ENCODE measurements at places on chromosomes 1 and 21.

DNA sequence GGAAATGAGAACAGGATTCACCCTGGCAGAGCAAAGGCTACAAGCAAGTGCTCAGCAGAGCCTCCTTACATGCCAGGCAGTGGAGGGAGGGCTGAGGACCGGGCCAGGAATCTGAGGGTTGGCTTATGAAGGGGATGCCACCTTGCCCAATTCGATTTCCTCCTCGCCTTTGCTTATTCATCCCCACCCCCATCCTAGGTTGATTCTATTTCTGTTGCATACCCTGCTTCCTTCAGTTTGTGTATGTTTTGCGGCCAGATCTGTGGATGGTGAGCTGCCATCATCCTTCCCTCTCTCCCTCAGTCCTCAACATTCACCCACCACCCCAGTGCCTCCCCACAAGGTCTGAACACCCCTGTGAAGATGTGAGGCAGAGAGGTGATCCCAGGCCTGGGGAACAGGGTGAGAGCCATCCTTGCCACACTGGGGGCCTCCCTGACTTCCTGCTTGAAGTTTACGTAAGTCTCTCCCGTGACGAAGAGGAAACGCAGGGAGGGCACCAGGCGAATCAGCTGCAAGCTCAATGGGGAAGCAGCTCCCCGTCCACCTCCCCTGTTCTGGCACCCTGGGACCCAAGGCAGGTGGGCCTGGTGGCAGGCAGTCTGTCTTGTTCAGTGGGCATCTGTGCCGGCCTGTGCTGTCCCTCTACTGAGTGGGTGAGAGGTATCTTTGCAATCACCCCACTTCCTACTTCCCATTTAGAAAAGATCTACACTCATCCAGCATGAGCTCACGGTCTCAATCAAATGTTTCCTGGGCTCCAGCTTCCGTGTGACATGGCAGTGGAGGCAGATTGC is 50.6 kb upstream of the CNTN2 start:
- H3K4me1 ChIP-seq: no peaks in the 10 kb centered on the region
- no peak overlapping the region for H3K27ac ChIP-seq
- no peak for DNase-seq
- no peak overlapping the region for H3K4me3 ChIP-seq
- H3K36me3 ChIP-seq: peaks cover 13% of the 10 kb centered on the region

DNA sequence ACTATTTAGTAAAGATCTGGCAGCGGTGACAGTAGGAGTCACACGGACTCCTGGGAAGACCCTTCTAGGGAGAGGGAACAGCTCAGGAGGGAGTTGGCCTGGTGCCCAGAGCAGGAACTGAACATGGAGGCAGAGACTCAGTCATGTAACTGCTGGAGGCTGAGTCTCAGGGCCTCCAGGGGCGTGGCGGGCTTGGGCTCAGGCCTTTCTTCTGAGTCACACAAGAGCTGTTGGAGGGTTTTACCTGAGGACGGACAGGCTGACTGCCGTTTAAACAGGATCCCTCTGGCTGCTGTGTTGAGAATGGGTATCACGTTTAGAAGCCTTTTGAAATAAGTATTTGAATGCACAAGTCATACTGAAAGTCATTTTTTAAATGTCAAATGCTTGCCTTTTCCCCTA is 7.2 kb upstream of the ETS2 start:
- no peaks in the 10 kb centered on the region for H3K36me3 ChIP-seq
- H3K4me3 ChIP-seq: no peak overlapping the region
- no peaks in the 10 kb centered on the region for H3K4me1 ChIP-seq
- DNase-seq: no peak
- no peaks in the 10 kb centered on the region for H3K27me3 ChIP-seq
- H3K27ac ChIP-seq: no peak overlapping the region

DNA sequence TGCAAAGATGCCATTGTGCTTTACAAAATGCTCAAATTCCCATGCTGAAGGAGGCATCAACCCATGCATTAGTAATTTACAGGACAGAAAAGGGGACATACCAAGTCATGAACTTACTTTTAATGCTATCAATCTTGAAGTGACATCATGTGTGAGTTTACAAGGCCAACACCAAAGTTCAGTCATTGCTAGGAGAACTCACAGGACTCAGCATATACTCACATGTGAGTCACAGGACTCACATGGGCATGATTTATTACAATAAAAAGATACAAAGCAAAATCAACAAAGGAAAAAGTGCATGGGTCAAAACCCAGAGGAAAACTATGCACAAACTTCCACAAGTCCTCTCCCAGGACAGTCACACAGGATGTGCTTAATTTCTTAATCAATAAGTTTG is 1656.0 kb downstream of the MRPL39 start:
- DNase-seq: no peak
- H3K36me3 ChIP-seq: no peaks in the 10 kb centered on the region
- H3K27ac ChIP-seq: no peak overlapping the region
- H3K27me3 ChIP-seq: no peaks in the 10 kb centered on the region

GRCh38 chr1:220330265-220330664 is 58.0 kb upstream of the RAB3GAP2 start:
- no peaks in the 10 kb centered on the region for H3K4me1 ChIP-seq
- H3K27ac ChIP-seq: no peak overlapping the region
- H3K27me3 ChIP-seq: no peaks in the 10 kb centered on the region
- H3K36me3 ChIP-seq: no peaks in the 10 kb centered on the region
- no peak overlapping the region for H3K4me3 ChIP-seq

GRCh38 chr1:150225546-150225945 is 10.4 kb downstream of the ANP32E start:
- H3K4me1 ChIP-seq: no peaks in the 10 kb centered on the region
- DNase-seq: no peak
- no peak overlapping the region for H3K4me3 ChIP-seq
- no peak overlapping the region for H3K27ac ChIP-seq
- H3K36me3 ChIP-seq: peaks cover 38% of the 10 kb centered on the region
- no peaks in the 10 kb centered on the region for H3K27me3 ChIP-seq

- H3K4me1 ChIP-seq: peaks cover 26% of the 10 kb centered on the region
- no peak overlapping the region for H3K27ac ChIP-seq
- DNase-seq: no peak
- H3K36me3 ChIP-seq: no peaks in the 10 kb centered on the region
These were observed 11.5 kb downstream of the TIAM1 start for GRCh38 chr21:31332525-31332924.

- H3K4me1 ChIP-seq: no peaks in the 10 kb centered on the region
- H3K4me3 ChIP-seq: no peak overlapping the region
- no peaks in the 10 kb centered on the region for H3K36me3 ChIP-seq
- H3K27ac ChIP-seq: no peak overlapping the region
- no peak for DNase-seq
- no peaks in the 10 kb centered on the region for H3K27me3 ChIP-seq
These were observed 113.1 kb upstream of the ESRRG start for GRCh38 chr1:216836316-216836715.

Measured in osteoblast (primary cell).